Glutamatergic neuron (in vitro differentiated cells): ENCODE measurements at places on chromosomes 5 and 9.
A peak's percentile ranks its signal among the peaks of the same experiment; 100 is the strongest.

- DNase-seq, result no peak
These were observed 146.9 kb upstream of the DMRT1 start for GRCh38 chr9:694403-695154.

DNA sequence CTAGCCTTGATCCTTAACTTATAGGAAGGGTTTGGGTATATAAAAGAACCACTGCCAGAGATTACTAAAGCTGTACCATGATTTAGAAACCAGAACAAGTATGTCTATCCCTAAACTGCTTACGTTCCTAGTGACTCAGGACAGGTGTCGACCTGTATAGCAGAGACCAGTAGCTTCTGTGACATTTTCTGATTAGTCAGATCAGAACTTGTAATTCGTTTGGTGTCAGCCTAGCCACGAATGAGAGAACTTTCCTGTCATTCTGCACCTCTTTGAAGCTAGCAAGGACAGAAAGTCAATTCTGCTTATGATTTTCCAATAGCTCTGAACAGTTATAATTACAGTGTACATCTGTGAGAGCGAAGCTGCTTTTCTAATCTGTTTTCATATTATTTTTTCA is 39.5 kb downstream of the PRKACG start:
- DNase-seq, result no peak

- DNase-seq, result peak; percentile 12
These were observed 23.1 kb upstream of the NSMF start for GRCh38 chr9:137482094-137482781.

- no peak for DNase-seq
These were observed 79.3 kb downstream of the ARL15 start for GRCh38 chr5:54230936-54231685.

DNA sequence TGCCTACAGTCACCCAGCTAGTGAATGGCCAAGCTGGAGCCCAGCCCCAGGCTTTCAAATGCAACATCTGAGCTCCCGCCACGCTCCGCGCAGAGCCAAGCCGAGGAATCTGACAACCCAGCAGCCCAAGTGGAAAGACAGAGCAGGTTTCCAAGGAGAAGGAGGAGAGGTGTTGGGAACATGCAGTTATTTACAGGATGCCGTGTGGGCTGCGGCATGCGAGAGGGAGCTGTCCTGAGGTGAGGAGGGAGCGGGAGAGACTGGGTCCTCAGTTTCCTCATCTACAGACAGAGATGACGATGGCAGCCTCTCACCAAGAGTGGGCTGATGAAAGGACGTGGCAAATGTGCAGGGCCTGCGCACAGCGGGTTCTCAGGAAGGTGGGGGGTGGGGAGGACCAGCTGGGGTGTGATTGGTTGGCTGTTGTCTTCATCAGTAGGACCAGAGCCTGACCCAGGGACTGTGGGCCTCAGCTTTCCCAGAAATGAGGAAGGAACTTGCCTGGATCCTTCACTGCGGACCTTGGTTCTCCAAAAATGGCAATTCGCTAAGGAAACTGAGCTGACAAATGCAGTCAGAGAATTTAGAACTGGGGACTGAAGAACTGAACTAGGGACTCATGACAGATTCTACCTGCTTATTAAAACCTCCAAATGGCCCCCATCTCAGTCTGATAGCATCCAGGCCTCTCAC is 14.8 kb upstream of the CPLX2 start:
- no peak for DNase-seq

DNA sequence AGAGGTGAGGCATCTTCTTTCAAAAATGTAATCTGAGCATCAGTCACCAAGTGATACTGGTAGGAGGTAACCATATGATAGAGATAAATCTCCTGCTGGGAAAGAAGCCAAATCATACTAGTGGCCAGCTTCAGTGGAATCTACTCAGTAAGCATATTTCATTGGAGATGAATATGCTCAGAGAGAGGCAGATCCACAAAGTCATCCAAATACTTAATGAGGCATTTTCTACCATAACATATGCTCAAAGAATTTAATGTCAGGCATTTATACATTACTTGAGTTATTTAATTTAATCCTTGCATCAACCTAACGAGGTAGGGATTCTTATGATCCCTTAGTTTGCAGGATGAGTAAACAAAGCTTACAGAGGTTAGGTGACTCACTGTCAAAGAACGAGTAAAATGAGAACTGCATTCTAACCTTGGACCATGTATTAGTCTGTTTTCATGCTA is 50.9 kb upstream of the DMRTA1 start:
- DNase-seq, result no peak

DNA sequence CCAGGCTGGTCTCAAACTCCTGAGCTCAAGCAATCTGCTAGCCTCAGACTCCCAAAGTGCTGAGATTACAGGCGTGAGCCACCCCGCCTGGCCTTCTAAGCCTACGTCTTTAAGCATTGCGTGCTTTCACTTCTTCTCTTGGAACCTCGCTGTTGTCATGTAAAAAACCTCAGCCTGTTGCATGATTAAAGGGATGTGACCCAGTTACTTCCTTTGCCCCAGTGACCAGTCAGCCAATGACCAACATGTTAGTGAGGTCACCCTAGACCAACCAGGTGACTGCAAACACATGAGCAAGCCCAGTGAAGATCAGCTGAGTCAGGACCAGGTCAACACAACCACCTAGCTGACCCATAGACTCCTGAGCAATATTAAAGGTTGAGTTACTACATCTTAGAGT is 10.5 kb downstream of the KIF4B start:
- no peak for DNase-seq

- DNase-seq, result peak; percentile 31
These were observed 190.5 kb downstream of the ADCY2 start for GRCh38 chr5:7586480-7586879.

DNA sequence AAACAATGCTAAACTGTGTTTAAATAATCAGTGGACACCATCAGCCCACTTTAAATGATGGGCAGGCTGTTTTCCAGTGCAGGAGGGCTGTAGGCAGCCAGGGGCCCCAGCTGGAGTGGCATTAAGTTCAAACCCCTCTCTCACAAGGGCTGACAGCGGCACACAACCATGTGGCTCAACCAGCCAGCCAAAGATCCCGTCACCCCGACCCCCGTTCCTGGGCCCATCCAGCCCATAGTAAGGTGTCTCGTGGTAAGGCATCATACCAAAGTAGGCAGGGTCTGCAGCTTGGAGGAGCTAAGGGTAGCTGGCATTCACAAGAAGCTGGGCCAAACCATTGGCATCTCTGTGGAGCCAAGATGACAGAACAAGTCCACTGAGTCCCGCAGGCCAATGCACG is 24.9 kb downstream of the BTNL9 start:
- DNase-seq, result no peak

DNA sequence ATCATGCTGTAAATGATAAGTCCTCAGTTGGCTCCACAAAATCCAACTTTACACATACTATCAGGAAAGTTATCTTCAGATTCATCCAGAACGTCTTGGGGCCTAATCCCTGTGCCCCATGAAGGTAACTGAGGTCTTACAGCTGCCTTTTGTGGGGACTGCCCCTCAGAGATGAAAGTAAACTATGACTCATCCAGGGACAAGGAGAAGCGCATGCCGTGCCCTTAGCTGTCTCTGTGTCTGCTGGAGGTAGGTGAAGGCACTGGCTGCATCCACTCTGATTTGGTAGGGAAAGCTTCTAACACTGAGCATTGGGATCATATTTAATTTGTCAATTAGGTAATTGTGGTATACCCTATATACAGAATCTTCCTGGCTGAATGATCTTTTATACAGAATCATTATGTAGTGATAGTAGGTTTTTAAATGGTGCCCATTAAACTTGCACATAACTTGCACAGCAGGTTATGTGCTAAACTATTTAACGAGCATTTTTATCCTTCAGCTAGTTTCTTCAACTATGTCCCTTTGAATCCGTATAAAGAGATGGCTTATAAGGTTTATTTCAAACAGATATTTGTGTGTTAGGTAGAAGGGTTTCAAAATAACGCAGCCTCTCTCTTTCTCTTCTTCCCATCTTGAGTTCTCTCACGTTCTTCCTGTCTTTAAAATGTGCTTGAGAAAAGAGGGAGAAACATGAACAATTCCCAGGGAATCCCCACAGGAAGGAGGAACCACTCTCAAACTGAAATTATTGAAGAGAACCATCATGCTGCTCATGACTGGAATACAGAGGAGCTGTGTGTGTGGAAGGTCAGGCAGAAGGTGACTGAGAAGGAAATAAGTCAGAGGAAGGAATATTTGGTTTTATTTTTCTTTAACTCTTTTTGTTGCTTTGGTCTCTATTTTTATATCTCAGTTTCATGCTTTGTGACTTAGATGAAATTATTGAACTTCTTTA is 250.9 kb downstream of the CD180 start:
- no peak for DNase-seq

- no peak for DNase-seq
These were observed 205.7 kb upstream of the SGCD start for GRCh38 chr5:156121234-156121633.

DNA sequence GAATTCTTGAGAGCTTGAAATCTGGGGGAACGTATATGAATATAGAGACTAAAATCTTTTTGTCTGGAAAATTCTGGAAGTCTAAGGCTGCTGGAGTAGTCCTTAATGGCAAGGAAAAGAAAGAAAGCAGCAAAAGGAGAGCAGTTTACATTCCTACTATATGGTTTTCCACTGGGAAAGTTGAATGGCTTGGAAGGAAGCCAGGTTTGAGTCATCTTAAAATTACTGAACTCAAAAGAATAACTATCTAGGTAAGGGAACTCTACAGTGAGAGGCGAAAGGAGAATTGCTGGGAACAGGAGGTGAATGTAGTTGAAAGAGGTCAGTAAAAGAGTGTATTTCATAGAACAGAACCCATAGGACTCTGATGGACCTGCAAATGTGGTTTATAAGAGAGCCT is 258.1 kb upstream of the EDIL3 start:
- DNase-seq, result no peak

DNA sequence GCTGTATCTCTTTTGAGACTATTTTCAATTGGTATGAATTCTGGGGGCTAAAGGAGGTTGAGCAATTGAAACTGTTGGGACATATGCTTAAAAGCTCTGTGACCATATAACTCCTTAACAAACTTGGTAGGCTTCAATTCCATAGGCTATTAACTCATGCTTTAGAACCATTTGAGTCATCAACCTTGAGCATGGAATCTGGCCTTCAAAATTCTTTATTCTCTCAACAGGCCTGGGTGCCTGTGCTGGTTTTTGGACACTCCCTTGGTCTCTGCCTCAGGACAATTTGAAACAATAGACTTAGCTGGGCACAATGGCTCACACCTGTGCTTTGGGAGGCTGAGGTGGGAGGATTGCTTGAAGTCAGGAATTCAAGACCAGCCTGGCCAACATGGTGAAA is 61.4 kb upstream of the EPB41L4A start:
- DNase-seq, result no peak

GRCh38 chr5:179278119-179278518 is 67.1 kb downstream of the ADAMTS2 start:
- DNase-seq, result no peak

GRCh38 chr5:67178085-67178484 is 18.5 kb downstream of the CD180 start:
- no peak for DNase-seq

- no peak for DNase-seq
These were observed 878.3 kb downstream of the TLE1 start for GRCh38 chr9:80811003-80811402.

DNA sequence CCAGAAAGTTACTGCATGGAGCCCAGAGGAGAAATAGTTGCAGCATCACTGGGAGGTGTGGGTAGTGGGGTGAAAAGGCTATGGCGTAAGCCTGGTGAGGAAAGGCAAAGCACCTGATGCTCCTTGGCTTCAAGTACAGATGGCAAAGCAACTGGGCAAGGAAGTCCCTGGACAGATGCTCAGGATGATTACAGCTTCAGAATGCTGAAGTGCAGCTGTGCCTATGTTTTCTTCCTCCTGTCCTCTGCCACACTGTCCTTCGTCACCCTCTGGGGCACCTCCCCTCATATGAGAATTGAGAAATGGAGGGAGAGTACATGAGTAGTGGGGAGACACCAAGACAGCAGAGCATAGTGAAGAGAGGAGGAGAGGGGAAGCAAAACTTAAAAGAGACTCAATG is 328.0 kb downstream of the PDE4D start:
- no peak for DNase-seq

GRCh38 chr9:35406183-35406959 is 83.5 kb upstream of the RUSC2 start:
- DNase-seq, result peak; percentile 57

GRCh38 chr5:168110384-168110783 is 181.1 kb upstream of the WWC1 start:
- DNase-seq, result no peak
